ENCODE measurements at places on chromosomes 1 and 21.

DNA sequence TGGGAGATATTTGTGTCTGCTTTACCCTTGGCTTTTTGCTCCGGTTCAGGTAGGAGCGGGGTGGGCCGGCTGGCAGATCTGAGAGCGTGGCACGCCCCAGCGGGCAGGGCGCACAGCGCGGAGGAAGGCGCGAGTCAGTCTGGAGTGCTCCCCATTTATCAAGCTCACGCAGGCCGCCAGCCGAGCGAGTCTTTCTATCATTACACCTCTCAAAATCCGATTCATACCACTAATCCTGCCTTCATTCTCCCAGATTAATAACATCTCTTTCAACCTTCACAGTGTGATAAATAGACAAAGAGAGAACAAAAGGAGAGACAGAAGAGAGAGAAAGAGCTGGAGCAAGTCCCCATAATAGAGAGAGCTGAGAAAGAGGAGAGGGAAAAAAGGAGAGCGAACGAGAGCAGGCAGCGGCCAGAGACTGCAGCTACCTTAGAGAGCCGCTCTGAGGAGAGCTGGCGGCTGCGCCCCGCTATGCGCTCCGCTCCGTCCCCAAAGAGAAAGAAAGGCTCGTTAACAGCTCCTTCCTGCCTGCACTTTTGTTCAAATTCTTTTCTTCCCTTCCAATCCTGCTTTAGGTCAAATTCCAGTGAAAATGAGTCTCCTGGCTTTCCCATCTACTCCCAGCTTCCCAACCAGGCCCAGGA is 48.0 kb downstream of the DMAP1 start:
- no peak for DNase-seq

- no peak for DNase-seq
Measured at GRCh38 chr1:26820784-26821269, 5.7 kb upstream of the ZDHHC18 start.

GRCh38 chr1:32830092-32830852 is 12.8 kb downstream of the S100PBP start:
- no peak for DNase-seq

- DNase-seq, result no peak
Measured at GRCh38 chr1:55504306-55504731, 289.2 kb upstream of the USP24 start.

GRCh38 chr21:44513389-44514217 is 26.4 kb downstream of the KRTAP10-1 start:
- peak; percentile 89 for DNase-seq

GRCh38 chr1:162677607-162678371 is 45.5 kb downstream of the DDR2 start:
- DNase-seq, result no peak

DNA sequence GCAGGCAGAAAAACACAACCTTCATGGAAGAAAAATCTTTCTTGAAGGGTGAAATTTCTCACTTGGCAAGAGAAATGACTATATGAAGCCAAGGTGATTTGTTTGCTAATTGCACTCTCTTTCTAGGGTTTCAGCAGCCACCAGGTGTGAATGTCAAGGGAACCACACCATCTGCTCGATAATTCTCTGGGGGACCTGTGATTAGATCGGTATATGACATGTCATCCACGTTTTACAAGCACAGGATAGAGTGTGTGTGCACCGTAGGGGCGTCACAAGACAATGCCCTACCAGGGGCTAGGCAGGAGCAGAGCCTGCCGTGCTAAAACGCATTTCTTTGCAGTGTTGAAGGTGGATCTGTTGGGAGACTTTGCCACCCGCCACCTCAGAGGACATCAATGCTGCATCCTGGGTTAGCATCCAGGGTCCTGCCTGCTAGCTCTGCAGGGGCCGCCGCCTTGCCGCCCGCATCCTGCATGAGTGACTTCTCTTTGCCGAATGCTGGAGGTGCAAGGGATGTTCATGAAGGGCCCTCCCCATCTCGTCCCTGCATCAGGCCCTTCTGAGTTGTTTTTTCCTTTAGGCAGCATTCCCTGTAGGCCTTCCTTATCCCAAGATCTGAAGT is 37.8 kb upstream of the CCSAP start:
- no peak for DNase-seq

DNA sequence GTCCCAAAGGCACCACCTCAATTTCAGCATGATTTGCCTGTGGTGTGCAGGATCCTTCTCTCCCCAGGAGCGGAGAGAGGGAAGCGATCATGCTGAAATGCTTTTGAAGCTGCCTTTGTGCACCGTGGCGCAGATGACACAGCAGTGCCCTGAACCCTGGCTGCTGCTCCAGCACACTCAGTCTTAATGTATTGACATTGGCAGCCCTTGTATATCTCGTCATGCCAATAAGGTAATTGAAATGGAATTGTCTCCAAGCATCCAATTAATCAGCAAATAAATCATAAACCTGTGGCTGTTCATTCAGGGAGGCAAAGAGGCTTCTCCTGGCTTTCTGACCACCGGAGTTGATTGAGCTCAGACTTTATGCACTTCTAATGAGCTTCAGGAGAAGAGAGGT is 139.8 kb downstream of the KAZN start:
- peak; percentile 83 for DNase-seq

- DNase-seq, result no peak
Measured at GRCh38 chr1:6770751-6771440, 14.4 kb upstream of the CAMTA1 start.

Measured in NCI-H2029 (cell line).